ENCODE measurements at places on chromosomes 1 and 21. TPM values are rescaled to one million over a fixed set of nuclear protein-coding genes. Genes with fewer than 3 reads are reported as not detected.

GRCh38 chr1:203839081-203839480, 22.3 kb upstream of the SNRPE start:
- no peak for DNase-seq

GRCh38 chr1:36847761-36848160, 186.6 kb downstream of the GRIK3 start:
- no peak for DNase-seq

DNA sequence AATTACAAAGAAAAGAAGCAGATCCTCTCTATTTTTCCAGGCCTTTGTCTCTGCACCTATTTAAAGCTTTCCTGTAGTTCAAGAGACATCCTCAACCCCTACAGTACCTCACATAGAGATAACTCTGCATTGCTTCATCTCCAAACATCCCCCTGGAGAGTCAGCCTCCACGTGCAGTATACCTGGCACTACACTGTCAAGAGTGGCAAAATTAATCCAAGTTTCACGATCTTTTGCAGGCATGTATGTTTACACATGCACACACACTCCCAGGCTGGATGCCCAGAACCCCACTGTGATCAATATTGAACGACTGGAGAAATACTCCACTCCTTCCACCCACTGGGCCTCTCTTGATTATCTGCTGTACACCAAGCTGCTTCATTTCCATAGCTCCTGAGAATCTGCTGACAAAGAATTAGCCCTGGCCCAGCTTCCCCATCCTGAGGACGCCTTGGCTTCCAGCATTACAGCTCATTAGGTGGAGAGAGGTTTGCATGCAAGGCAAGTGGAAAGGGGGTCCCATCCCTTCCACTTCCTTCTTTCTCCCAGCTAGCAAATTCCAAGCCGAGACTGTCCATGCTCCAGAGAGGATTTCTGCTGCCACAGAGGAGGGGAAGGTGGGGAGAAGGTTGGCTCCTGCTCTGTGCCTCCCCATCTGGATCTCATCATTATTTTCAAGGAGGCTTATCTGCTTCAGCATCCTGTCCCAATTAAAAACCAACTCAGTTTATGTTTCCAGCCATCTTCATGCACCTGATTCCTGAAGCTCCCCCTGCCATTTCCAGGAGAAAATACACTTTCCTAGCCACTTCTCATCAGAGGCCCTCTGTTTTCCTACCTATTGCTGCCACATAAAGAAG, 66.5 kb upstream of the GOLT1A start:
- DNase-seq, result no peak

DNA sequence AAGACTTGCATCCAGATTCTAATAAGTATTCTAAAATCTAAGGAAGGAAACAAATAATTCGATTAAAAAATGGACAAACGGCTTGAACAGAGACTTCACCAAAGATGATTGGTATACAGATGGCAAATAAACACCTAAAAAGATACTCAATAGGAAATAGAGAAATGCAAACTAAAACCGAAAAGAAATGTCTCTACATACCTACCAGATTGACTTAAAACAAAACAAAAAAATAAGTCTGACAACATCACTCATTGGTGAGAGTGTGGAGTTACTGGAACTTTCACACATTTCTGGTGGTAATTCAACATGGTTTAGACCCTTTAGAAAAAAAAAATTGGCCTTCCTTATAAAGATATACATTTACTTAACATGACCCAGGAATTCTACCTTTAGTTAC, 869.8 kb downstream of the TTLL7 start:
- DNase-seq, result no peak

DNA sequence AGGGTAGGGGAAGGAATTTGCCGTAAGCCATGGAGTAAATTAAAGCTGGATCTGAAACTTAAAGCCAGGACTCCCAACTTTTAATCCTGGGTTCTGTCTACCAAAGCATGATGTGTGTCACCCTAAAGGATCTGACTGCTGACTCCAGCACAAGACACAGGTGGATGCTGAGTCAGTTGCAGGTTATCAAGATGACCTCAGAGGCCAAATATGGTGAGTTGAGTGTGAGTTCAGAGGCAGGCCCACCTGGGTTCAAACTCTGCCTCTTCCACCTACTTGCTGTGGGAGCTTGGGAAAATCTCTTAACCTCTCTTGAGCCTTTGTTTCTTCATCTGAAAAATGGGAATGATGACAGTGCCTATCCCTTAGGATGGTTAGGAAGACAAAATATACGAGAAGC, 16.7 kb upstream of the LDLRAP1 start:
- no peak for DNase-seq

- no peak for DNase-seq
These were observed 13.4 kb downstream of the IBA57 start for GRCh38 chr1:228178737-228179684.

- DNase-seq, result no peak
These were observed 88.5 kb downstream of the BEND5 start for GRCh38 chr1:48688102-48688760.

Gene LAD1
- total RNA-seq, result 1.9 TPM

DNA sequence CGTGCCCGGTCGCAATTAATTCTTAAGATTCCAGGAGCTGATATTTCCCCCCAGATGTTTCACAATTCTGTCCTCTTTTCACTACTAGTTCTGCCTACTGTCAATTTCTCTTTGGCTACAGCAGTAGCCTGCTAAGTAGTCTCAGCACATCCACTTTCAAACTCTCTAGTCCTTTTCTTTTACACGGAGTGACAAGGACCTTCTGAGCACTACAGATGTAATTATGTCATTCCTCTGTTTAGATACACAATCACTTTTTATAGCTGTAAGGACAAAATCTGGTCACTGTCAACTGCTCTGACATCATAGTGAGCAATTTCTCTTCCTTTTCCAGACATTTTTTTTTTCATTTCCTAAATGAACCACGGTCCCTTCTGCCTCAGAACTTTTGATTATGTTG, 421.7 kb upstream of the CHRM3 start:
- DNase-seq, result no peak

Gene ASTN1
- total RNA-seq, result 0.32 TPM

DNA sequence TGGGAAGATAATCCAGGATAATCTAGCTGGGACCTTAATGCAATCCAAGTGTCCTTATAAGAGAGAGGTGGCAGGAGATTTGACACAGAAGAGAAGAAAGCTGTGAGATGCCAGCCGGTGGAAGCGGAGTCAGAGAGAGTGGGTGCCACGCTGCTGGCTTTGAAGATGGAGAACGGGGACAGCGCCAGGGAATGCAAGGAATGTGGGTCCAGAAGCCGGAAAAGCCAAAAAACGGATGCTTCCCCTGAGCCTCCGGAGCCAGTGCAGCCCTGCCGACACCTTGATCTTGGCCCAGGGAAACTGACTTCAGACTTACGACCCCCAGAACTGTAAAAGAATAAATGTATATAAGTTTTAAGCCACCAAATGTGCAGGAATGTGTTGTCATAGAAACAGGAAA, 152.6 kb downstream of the ZNF281 start:
- no peak for DNase-seq

Gene MAN1C1
- 17.5 TPM for total RNA-seq

GRCh38 chr1:61605607-61606321, 119.2 kb downstream of the TM2D1 start:
- DNase-seq, result no peak

Gene SLC26A9
- 33.0 TPM for total RNA-seq

GRCh38 chr1:171860696-171861095, 19.4 kb downstream of the DNM3 start:
- no peak for DNase-seq

Gene MXRA8
- 21.7 TPM for total RNA-seq

GRCh38 chr1:12506281-12507280, 111.4 kb downstream of the DHRS3 start:
- DNase-seq, result no peak

- no peak for DNase-seq
These were observed 342.4 kb downstream of the VAV3 start for GRCh38 chr1:107622535-107622934.

Gene GNG4
- not detected for total RNA-seq

- no peak for DNase-seq
These were observed 9.1 kb downstream of the SYT2 start for GRCh38 chr1:202701200-202701599.

- DNase-seq, result no peak
These were observed 7.1 kb upstream of the KRTAP10-4 start for GRCh38 chr21:44566403-44566802.

Gene ZNF648
- not detected for total RNA-seq

DNA sequence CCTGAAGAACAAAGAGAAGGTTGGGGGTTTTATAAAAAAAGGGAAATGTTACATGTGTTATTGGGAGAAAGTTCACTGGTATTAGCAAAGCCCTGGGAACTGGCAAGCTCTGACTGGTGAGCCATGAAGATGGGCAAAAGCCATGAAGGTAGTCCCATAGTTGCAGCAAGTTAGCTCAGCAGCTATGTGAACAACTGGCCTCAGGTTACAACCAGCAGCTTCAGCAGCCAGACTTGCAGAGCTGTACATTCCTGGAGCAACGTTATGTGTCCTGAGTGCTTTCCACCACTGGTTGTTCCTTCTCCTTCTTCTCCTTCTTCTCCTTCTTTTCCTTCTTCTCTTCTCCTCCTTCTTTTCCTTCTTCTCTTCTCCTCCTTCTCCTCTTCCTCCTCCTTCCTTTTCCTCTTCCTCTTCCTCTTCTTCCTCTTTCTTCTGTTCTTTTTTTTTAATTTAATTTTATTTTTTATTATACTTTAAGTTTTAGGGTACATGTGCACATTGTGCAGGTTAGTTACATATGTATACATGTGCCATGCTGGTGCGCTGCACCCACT, 56.1 kb upstream of the TLR5 start:
- DNase-seq, result no peak

GRCh38 chr21:26717146-26717739, 128.0 kb downstream of the ADAMTS1 start:
- no peak for DNase-seq

- DNase-seq, result no peak
These were observed 47.6 kb downstream of the PKNOX1 start for GRCh38 chr21:43021756-43022600.

Gene MIB2
- 110 TPM for total RNA-seq

Gene S100A5
- total RNA-seq, result not detected

GRCh38 chr1:153293480-153293775, 19.3 kb downstream of the PGLYRP3 start:
- DNase-seq, result no peak

DNA sequence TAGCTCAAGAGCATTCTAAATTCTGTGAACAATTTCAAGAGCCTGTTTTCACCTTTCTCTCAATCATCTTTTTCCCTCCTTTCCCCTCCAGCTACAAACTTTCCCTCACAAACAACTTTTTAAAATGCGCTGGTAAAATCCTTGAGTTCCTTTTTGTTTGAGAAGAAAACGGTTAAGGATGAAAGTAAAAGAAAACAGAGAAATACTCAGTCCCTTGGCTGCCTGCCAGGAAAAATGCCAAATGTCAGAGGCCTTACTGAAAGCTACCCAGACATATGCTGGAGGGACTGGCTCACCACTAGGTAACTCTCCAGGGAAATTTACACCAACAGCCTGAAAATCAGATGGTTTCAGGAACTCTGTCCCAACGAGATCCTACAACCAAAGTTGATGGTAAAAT, 11.0 kb upstream of the SERBP1 start:
- peak; percentile 53 for DNase-seq

GRCh38 chr1:77100875-77101274, 118.4 kb downstream of the PIGK start:
- DNase-seq, result no peak

DNA sequence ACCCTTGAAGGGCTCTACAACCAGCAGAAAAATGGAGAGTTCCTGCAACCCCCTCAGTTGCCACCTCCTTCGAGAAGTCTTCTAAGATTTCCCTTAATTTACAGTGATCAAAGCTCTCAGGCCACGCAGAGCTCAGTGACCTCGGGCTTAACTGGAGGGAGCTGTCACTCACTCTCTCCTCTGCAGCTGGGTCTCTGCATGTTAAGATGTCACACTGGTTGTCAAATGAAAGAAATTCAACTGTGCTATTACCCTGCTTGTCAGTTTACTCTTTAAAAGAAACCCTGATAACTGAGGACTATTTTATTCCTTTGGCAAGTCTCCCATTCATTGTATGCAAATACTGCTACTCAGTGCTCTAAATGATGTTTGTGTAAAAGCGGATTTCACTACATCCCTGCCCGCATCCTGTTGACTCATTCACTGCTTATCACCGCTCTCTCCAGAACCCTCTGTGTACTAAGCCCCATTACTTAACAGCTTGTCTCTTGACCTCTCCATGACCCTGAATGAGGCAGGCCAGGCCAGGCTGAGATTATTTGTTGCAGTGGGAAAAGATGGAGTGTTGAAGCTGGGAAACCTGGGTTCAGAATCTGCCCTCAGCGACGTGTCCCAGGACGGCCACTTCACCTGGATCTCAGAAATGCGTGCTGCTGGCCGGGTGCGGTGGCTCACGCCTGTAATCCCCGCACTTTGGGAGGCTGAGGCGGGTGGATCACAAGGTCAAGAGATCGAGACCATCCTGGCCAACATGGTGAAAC, 13.7 kb downstream of the DHRS3 start:
- DNase-seq, result no peak

DNA sequence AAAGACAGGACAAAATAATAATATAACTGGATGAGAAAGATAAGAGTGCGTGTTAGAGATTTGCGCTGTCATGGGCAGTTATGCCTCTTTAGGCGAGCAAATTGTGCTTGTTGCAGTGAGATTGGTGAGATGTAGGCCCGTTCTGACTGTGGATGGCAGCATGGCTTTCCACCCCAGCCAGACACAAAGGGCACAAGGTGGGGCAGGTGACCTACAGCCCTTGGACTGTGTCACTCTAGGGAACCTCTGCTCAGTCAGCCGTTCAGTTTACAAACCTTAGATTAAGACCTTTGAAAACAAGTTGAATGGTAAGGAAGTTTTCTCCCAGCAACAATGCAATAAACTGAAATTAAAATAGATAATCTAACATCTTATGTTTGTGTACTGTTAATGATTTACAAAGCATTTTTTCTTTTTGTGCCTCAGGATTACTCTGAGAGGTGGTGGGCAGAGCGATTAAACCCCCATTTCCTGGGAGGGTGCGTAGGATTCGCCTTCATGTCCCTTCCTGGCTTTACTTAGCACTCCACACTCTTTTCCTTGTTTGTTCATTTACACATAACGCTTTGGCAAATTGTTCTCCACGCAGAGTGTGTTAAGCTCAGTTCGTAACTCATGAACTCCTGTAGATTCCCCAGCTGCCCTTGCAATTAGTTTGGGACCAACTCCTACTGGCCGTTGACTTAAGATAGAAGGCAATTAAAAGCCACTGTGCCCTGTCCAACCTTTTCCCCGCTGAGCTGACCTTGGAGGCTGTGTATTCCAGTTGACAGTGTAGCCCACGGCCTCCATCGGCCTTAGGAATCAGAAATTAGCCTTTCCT, 58.1 kb upstream of the IGSF5 start:
- DNase-seq, result no peak

Gene AMY1B
- total RNA-seq, result not detected

Gene EPHA2
- 7.3 TPM for total RNA-seq

- DNase-seq, result no peak
These were observed 338.3 kb downstream of the NEGR1 start for GRCh38 chr1:71944006-71944405.

DNA sequence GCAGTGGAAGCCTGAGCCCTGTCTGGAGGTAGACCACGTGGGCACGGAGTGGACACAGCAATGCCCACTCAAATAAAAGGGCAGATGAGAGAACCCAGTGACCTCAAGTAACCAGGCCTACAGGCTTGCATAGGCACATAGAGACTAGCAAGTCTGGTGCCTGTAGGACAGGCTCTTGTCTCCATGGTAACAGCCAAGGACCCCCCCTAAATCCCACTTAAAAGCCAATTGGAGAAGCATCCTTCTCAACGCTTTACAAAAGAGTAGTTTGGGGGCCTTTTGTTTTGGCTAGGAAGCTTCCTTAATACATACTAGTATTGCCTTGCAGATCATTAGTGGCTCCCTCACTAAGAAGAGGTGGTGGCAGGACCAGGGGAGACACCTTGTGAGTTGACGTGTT, 63.9 kb downstream of the VWA5B1 start:
- no peak for DNase-seq

GRCh38 chr1:106785176-106785575, 271.3 kb upstream of the PRMT6 start:
- no peak for DNase-seq
